ENCODE measurements at places on chromosomes 16 and 17.

- peak; percentile 55 for DNase-seq
Measured at GRCh38 chr16:51416926-51417325, 265.9 kb upstream of the SALL1 start.

DNA sequence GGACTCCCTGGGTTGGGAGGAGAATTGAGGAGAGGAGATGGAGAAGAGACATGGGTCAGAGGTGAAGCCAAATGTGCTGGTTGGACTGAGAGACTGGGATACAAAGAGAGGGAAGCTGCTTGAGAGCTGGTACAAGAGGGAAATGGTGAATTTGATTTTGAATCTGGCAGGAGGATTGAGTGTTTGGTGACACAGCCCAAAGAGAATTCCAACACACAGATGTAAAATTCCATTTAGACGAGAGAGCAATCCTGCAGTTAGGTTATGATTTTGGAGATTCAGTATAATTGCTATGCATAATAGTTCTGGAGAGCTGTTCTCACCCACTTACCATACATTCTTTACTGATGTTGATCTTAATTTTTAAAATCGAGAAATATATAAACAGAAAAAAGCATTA lies 57.7 kb downstream of the HSD17B2 start:
- DNase-seq = no peak

DNA sequence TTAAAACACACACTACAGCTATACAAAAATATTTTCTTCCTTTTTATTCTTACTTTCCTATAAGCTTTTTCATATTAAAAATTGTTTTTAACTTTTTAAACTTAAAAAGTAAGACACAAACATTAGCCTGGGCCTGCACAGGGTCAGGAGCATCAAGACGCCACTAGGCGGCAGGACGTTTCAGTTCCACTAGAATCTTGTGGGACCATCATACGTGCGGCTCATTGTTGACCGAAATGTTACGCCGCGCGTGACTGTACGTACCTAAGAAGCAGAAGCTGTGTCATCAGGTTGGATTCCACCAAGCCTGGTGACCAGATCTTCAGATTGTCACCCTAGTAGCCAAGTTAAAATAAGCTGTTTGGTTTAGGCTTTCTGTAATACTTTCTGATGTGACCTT lies 47.1 kb downstream of the USP10 start:
- DNase-seq = no peak

GRCh38 chr17:81920612-81921536 lies 2.9 kb upstream of the SIRT7 start:
- no peak for DNase-seq

GRCh38 chr17:72477491-72477890 lies 356.7 kb downstream of the SOX9 start:
- DNase-seq = no peak

- DNase-seq = no peak
Measured at GRCh38 chr17:28547623-28548416, 4.6 kb downstream of the UNC119 start.

GRCh38 chr16:74766729-74767128 lies 7.9 kb downstream of the FA2H start:
- DNase-seq = no peak

DNA sequence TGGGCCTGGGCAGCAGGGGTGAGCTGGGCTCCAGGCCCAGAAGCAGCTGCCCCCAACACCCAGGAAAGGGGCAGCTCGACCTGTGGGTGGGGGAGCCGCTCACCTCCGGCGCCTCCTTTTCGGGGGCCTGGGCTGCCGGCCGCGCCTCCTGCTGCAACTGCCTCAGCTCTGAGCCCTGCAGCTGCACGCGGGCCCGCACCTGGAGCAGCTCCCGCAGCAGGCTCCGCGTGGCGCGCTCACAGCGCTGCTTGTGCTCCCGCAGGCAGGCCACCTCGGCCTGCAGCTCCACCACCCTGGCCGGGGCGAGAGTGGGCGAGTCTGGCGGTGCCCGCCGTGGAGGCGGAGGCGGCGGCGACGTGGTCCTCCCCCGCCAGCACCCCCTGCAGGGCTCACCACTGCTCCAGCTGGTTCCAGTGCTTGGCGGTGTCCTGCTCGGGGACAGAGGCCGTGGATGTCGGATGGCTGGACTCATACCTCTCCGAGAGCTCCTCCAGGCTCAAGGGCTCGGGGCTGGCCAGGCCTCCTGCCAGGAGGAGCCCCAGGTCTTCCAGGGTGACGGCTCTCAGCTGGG lies 868 bp downstream of the CCDC154 start:
- no peak for DNase-seq

DNA sequence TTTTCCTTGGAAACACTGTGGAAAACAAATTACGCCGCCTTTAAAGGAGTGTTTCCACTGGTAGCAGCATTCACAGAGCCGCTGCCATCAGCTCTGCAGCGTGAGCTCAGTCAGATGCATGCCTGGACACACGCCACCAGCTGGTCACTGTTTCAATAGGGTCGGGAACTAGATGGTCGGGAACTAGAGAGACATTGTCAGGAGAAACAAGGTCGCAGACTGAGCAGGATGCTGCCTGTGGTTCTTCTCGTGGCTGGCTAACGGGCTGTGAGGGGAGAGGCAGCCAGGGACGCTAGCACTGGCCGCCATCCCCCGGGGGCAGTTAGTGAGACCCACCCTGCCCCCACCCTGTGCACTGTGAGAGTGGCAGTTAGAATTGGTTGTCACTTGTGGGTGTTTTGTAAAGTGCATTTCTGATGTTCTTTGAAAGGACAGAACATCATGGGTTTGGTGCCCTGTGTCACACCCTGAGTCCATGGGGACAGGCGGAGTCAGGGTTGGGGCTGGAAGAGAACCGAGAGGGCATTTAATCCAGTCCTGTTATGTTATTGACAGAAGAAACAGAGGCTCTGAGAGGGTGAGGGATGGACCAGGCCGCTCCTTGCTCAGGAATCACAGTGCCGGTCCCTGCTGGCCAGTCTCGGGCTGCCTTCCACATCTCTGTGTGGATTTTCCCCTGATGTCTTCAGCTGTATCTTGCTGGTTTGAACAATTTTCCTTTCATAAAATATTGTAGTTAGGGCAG lies 86.3 kb downstream of the SPECC1 start:
- DNase-seq = no peak

Data from retinal pigment epithelial cell (primary cell).